ENCODE measurements at places on chromosomes 11 and 22.

DNA sequence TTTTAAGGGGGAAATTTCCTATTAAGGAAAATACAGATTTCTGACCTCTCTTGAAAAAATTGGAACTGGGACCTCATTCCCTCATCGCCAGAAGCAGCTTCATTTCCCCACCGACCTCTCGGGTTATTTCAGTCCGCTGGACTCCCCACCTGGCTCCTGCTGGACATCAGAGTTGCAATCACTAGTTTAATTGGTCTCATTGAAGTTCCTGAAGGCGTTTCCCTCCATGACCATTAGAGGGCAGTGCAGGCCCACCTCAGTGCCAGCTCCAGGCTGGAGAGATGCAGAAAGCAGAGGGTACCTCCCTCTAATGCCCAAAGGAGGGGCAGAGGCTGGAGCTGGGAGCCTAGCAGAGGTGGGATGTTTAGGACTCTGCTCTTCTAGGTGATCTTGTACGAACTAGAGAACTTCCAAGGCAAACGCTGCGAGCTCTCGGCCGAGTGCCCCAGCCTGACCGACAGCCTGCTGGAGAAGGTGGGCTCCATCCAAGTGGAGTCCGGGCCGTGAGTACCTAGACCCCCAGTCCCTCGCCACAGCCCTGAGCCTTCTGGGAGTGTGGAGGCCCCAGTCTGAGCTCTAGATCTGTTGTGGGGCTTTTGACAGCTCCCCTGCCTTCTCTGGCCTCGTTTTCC is 2.7 kb downstream of the CRYBB3 start:
- DNase-seq, result peak; percentile 30

DNA sequence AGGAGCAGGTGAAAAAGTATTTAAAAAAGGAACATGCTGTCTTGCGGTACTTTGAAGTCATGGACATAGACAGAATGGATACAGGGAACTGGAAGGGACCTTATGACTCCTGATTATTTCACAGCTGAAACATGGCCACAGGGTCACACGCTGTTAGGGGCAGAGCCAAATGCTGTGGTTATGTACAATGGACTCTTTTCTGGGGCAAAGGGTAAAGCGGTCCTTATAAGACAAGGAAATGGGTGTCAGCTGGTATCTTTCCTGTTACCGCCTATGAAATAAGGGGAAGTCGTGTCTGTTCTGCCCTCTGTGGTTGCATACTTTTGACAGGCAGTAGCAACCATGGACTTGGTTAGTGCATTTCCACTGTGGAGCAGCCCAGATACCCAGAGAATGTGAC is 12.8 kb upstream of the ST14 start:
- no peak for DNase-seq

- no peak for DNase-seq
Observed at GRCh38 chr11:123601743-123602142, 52.7 kb downstream of the SCN3B start.

DNA sequence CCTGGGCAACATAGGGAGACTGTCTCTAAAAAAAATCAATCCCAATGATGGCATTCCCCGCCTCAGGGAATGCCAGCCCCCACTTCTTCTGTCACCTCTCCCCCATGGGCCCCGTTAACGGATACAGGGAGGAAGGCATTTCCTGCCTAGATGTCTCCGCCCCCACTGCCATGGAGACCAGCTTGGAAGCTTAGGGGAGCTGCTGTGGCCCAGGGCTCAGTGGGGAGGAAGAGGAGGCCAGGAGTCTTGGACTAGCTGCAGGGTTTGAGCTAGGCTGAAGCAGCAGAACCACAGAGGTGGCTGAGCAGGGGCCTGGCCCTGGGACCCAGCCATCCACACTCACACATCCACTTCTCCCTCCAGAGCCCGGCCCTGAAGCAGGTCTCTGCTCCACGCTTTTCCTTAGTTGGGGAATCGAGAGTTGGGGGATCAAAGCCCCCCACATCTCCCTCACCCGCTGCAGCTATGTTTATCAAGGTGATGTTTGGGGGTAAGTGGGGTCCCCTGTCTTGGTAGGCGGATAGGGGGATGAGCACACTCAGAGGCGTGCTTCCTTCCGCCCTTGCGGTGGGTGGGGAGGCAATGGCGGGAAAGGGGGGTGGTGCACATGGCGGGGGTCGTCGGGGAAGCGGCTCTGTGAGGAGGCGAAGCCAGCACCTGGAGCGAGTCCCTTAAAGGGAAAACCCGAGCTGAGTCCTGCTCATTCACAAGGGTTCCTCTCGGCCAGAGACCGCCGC is at the start of gene C22orf15:
C22orf15 (plus strand) TSS at position 149 of the 737 bp plus-strand sequence; CDS start at position 466, 317 bp downstream.
- DNase-seq, result no peak

GRCh38 chr11:119739021-119739703 is 10.2 kb upstream of the NECTIN1 start:
- no peak for DNase-seq

DNA sequence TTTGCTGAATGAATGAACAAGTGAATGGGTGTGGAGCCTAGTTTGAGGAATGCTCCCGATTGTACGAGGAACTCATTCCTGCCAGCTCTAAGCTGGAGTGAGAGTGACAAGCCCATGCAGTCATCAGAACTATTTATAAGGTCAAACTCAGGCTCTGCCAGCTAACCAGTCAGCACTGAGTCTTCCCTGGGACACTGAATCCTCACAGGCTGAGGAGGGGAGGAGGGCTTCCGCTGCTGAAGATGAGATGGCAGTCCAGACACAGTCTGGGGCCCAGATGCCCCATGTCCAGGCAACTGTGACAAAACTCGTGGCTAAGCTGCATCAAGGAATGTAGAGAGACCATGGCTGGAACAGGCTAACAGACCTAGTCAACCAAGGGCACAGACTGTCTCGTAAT is 4.0 kb downstream of the LRP4 start:
- no peak for DNase-seq

DNA sequence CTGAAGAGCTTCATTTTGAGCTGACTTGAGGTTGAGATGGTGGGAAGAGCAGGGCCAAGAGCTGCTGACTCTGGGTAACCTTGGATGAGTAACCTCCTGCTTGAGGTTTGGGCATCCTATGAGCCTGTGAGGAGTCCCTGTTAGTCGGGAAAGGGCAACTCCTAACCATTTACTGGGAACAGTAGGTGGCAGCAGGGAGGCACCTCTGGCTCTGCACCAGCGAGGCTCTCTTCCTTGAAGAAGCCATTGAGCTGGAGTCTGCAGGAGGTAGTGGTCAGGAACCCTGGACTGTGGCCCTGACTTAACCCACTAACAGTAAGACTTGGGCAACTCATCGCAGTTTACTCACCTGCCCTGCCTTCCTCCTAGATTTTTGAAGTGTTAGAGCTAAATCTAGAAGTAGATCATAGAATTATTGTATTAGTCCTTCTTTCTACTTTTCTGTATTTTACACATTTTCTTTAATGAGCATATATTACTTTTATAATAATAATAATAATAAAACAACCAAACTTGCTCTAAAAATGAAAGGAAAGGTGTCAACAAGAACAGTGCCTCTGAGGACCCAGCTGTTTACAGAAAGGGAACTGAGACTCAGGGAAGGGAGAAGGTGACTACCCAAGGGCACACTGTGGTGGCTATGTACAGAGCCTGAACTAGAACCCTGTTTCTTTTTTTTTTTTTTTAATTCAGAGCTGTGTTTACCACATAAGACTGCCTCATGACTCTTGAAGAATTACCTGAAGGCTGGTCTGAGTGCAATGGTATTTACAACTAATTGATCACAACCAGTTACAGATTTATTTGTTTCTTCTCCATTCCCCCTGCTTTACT is 47.5 kb downstream of the MEI1 start:
- DNase-seq, result peak; percentile 29

DNA sequence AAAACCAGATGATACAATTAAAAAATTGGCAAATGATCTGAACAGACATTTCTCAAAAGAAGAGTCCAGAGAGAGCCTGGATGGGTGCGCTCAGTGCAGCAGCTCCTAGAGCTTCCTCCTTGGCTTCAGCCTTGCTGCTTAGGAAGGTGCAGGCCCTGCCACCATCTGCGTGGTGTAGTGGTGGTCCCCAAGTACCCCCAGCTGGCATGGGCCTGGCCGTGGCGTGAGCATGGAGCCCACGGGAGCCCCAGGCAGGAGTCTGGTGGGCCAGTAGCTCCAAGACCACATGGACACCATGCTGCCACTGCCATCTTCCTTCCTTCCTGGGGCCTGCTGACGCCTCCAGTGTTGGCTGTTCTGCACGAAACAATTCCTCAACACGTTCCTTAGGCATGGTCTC is 20.5 kb downstream of the THY1 start:
- no peak for DNase-seq

GRCh38 chr22:40525250-40525884 is 111.2 kb downstream of the MRTFA start:
- peak; percentile 63 for DNase-seq

DNA sequence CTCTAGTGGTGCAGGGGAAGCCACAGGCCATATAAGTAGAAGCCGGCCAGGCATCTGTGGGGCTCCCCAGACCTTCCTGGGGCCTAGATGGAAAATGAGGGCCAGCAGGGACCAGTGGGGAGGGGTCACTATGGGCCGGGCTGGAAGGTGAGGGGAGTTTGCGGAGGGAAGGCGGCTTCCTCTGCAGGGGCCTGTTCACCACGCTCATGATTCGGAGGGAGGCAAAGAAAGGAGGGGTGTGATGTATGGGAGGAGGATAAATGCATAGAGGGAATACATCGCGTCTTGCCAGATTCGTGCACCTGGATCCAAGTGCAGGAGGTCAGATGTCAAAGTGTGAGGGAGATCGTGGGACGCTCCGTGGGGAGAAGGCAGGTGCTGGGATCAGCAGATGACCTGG is 6.9 kb downstream of the SLC16A8 start:
- DNase-seq, result no peak

DNA sequence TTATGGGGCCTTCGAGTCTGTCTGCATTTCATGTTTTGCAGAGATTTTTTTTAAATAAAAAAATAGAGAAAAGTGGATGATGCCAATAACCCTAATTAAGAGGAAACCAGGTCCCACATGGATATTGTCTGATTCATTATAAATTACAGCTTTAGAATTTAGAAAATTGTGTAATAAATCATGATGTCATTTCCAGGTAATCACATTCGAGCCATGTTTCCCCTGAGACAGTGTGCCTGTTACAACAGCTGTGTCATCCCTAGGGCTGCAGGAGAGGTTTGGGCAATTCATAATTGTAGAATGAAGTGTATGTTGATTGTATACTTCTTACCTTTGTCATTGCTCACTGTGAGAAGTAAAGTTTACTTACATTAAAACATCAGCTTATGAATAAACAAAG is 38.3 kb downstream of the NCAM1 start:
- no peak for DNase-seq

- DNase-seq, result no peak
Observed at GRCh38 chr11:31722754-31723153, 88.4 kb downstream of the PAX6 start.

GRCh38 chr11:8374716-8375115 is 111.0 kb upstream of the LMO1 start:
- no peak for DNase-seq

DNA sequence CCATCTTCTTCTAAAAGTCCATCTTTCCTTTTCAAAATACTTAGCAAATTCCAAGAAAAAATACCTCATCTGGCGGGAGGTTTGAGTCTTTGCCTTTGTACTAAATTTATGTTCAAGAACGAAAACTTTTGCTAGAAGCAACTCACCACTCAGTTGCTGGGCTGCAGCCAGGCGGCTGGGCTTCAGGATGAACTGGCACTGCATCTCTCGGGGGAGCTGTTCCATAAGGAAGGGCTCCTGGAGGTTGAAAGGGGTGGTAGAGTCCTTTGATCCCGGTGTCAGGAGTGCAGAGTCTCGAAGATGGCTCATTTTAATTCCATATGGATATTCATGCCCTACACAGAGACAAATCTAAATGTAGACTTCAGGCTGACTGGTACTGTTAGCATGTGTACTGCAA is 105.8 kb downstream of the ARHGAP20 start:
- DNase-seq, result no peak

DNA sequence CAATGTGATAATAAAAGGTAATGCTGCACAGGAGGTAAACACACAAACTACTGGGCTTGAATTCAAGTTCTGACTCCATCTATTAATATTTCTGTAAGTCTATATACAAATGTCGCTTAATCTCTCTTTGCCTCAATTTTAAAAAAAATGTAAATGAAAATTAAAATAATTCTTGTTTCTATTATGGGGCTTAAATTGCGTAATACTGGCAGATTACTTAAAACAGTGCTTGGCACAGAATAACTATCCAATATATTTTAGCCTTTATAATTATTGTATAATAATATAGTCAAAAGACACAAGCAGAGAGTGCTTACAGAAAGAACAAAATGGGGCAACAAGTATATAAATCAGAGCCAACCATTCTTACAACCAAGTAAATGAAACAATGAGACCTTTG is 489.1 kb downstream of the CNTN5 start:
- no peak for DNase-seq

DNA sequence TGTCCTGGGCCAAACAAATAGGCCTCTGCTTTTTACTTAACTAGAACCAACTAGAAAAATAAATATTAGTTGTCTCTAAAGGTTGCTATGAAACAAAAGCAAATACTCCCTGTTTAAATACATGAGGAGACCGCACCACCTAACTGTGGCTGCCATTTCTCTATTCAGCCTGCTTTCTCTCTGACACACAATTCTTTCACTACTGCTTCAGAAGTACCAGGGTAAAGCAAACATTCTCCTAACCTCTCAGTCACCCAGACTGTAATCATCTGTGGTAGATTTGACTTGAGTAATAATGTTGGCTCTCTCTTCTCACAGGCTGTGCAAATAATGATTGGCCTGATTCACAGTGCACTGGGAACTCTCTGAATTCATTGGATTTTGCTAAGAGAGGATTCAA is 41.0 kb upstream of the MS4A8 start:
- no peak for DNase-seq

DNA sequence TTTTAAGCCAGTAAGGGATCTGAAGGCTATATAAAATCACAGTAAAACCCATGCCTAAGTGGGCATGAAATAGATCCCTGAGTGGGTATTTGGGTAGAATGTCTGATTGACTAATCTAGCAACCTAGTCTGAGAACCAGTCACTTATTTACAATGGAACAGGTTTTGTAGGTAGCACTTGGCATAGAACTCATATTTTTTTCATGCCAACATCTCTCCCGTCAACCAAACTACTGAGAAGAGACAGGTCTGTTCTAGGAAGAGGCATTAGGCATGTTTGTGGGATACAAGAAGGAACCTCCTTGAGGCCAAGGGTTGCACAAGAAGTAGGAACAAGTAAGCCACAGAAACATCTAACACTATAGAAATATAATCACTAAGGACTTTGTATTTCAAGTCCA is 840.4 kb upstream of the TENM4 start:
- DNase-seq, result no peak

- no peak for DNase-seq
Observed at GRCh38 chr11:116731097-116731761, 41.6 kb downstream of the BUD13 start.

- no peak for DNase-seq
Observed at GRCh38 chr22:41395531-41396240, 13.9 kb downstream of the TEF start.

- DNase-seq, result no peak
Observed at GRCh38 chr22:31526270-31526669, 29.9 kb downstream of the SFI1 start.

DNA sequence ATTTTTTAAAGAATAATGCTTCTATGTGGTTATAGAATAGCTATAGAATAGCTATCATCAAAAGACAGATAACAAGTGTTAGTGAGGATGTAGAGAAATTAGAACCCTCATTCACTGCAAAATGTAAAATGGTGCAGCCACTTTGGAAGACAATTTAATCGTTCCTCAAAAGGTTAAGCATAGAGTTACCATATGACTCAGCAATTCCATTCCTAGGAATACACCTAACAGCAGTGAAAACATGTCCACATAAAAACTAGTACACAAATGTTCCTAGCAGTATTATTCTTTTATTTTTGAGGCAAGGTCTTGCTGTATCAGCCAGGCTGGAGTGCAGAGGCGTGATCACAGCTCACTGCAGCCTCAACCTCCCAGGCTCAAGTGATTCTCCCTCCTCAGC is 34.0 kb downstream of the RTL6 start:
- no peak for DNase-seq

- DNase-seq, result no peak
Observed at GRCh38 chr11:122807731-122808477, 30.4 kb upstream of the CRTAM start.

Measured in stimulated activated CD4-positive, alpha-beta T cell treated with anti-CD3 and anti-CD28 coated beads, Interleukin-1b, Interleukin-23, amount 100 ng/mL, for 1 hour (primary cell).